Activated naive CD8-positive, alpha-beta T cell treated with anti-CD3 and anti-CD28 coated beads, Interleukin-2, amount 10 ng/mL, durations not matched to agents 7 days and 5 days (primary cell): ENCODE measurements at places on chromosomes 11 and 22.
A peak's percentile ranks its signal among the peaks of the same experiment; 100 is the strongest.

DNA sequence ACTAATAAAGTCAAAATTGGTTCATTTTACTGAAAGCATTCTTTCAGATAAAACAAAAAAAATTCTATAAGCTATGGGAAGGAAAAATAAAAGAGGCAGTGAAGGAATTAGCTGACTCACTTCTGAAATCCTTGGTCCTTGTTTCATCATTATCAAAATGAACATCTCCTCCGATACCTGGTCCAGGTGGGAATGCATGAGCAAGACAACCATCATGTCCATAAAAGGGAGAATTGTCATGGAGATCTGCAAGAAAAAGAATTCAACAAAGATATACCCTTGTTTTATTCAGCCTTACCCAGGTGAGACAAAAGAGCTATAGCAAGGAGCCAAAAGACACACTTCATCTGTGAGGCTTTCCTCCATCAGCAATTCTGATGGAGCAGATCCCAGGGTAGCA, 27.2 kb downstream of the MMP10 start:
- H3K4me3 ChIP-seq: no peak overlapping the region
- H3K27me3 ChIP-seq: peaks cover 21% of the 10 kb centered on the region
- no peaks in the 10 kb centered on the region for H3K4me1 ChIP-seq
- H3K27ac ChIP-seq: no peak overlapping the region
- no peak for DNase-seq
- no peaks in the 10 kb centered on the region for H3K36me3 ChIP-seq

- H3K4me1 ChIP-seq: peaks cover 7% of the 10 kb centered on the region
- no peak overlapping the region for H3K4me3 ChIP-seq
- no peaks in the 10 kb centered on the region for H3K36me3 ChIP-seq
- H3K27me3 ChIP-seq: no peaks in the 10 kb centered on the region
- H3K27ac ChIP-seq: no peak overlapping the region
Measured at GRCh38 chr11:75872887-75873416, 57.9 kb downstream of the UVRAG start.

GRCh38 chr11:19816817-19817216, 104.2 kb downstream of the NAV2 start:
- no peak overlapping the region for H3K4me3 ChIP-seq
- H3K27ac ChIP-seq: no peak overlapping the region
- peaks cover 6% of the 10 kb centered on the region for H3K27me3 ChIP-seq

DNA sequence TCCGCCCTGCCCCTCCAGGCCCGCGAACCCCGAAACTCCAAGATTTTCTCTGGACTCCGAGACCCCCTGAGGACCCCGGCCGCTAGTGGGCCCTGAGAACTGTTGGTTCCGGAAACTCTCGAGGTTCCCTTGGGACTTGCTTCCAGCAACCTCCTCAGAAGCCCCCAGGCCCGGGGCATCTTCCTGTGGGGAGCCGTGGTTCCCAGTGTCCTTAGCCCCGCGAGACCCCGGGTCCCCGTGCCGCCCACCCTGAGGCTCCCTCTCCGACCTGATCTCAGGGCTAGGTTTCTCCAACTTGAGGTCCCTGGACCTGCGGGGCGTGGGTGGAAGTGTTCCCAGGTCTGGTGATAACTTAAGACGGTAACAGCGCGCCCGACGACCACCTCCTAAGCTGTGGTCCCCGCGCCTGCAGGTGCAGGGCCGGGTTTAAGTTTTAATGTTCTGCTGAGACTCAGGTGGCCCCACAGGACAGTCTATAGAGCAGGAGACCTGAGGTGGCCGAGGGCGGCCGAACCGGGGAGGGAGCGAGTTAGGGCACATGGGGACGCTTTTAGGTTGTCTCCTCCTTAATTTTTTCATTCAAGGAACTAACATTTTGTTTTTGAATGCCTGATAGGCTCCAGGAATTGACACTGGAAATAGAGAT, 720 bp downstream of the FAM118A start:
- H3K36me3 ChIP-seq: peaks cover 10% of the 10 kb centered on the region
- H3K27me3 ChIP-seq: no peaks in the 10 kb centered on the region
- peak; percentile 47 for DNase-seq
- peak overlapping the region; percentile 83 for H3K4me3 ChIP-seq

GRCh38 chr22:43998679-43999264, 25.3 kb upstream of the PARVB start:
- H3K4me1 ChIP-seq: peaks cover 12% of the 10 kb centered on the region
- no peak for DNase-seq
- no peak overlapping the region for H3K4me3 ChIP-seq
- no peaks in the 10 kb centered on the region for H3K27me3 ChIP-seq

GRCh38 chr11:7604331-7604955, 68.9 kb downstream of the CYB5R2 start:
- no peak for DNase-seq
- H3K4me3 ChIP-seq: no peak overlapping the region
- no peak overlapping the region for H3K27ac ChIP-seq
- no peaks in the 10 kb centered on the region for H3K36me3 ChIP-seq
- H3K27me3 ChIP-seq: no peaks in the 10 kb centered on the region

GRCh38 chr22:48359613-48359965, 1468.1 kb downstream of the BRD1 start:
- no peak for DNase-seq
- no peak overlapping the region for H3K4me3 ChIP-seq

DNA sequence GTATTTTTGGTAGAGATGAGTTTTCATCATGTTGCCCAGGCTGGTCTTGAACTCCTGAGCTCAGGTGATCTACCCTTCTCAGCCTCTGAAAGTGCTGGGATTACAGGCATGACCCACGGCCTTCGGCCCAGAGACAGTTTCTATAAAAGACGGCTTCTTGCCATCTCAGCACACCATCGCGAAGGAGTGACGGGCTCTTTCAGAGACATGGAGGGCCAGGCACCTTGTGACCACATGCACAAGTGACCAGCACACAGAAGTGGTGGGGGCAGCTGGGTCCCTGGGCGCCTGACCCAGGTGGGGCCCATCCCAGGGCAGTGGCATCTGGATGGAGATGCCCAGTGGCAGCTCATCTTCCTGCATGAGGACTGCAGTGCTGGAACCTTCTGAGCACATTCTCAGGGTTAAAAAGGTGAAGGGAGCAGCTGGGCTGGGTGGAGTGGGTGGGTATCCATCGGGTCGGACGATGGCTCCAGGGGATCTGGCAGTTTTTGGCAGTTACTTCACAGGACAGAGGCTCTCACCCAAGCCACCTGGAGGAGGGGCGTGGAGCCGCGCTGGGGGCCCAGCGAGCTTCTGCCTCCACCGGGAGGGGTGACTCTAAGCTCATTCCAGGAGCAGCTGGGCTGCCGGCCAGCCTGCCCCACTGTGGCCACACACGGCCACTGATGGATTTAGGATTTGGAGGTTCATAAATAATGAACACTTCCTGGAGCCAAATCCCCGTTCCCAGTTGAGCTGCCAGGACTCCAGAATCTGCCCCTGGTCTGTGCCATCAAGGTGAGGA, 373.0 kb downstream of the CTTN start:
- H3K27me3 ChIP-seq: no peaks in the 10 kb centered on the region
- no peak overlapping the region for H3K4me3 ChIP-seq
- H3K4me1 ChIP-seq: no peaks in the 10 kb centered on the region
- no peaks in the 10 kb centered on the region for H3K36me3 ChIP-seq

DNA sequence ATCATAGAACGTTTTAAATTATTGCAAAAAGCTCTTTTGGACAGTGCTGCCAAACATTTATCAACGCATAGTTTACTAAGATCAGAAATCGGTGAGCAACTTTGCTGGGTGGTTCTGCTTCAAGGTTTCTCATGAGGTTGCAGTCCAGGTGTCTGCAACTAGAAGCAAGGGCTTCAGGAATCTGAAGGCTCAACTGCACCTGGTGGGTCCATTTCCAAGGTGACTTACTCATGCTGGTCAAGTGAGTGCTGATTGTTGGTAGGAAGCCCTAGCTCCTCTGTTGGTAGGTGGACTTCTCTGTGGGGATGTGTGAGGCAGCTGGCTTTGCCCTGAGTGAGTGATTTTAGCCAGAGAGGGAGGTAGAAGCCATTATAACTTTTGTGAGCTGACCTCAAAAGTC, 22.5 kb downstream of the ARHGEF12 start:
- H3K4me3 ChIP-seq: no peak overlapping the region
- peaks cover 34% of the 10 kb centered on the region for H3K27me3 ChIP-seq
- H3K27ac ChIP-seq: no peak overlapping the region
- no peak for DNase-seq
- H3K4me1 ChIP-seq: no peaks in the 10 kb centered on the region

- peak overlapping the region; percentile 84 for H3K4me3 ChIP-seq
- H3K4me1 ChIP-seq: peaks cover 24% of the 10 kb centered on the region
- peaks cover 1% of the 10 kb centered on the region for H3K36me3 ChIP-seq
- peak; percentile 58 for DNase-seq
- peak overlapping the region; percentile 77 for H3K27ac ChIP-seq
Measured at GRCh38 chr11:118609380-118610224, 2.2 kb downstream of the PHLDB1 start.

- no peak for DNase-seq
- H3K27ac ChIP-seq: no peak overlapping the region
- H3K36me3 ChIP-seq: no peaks in the 10 kb centered on the region
- peaks cover 7% of the 10 kb centered on the region for H3K4me1 ChIP-seq
Measured at GRCh38 chr11:94757037-94757735, 11.0 kb upstream of the AMOTL1 start.

GRCh38 chr11:131178596-131178995, 191.8 kb upstream of the NTM start:
- DNase-seq: no peak
- no peaks in the 10 kb centered on the region for H3K27me3 ChIP-seq
- no peaks in the 10 kb centered on the region for H3K4me1 ChIP-seq
- no peak overlapping the region for H3K4me3 ChIP-seq
- H3K36me3 ChIP-seq: no peaks in the 10 kb centered on the region
- H3K27ac ChIP-seq: no peak overlapping the region

GRCh38 chr11:26931881-26932280, 62.0 kb upstream of the FIBIN start:
- H3K36me3 ChIP-seq: no peaks in the 10 kb centered on the region
- DNase-seq: no peak
- H3K4me3 ChIP-seq: no peak overlapping the region
- H3K27ac ChIP-seq: no peak overlapping the region
- H3K27me3 ChIP-seq: no peaks in the 10 kb centered on the region
- H3K4me1 ChIP-seq: no peaks in the 10 kb centered on the region

DNA sequence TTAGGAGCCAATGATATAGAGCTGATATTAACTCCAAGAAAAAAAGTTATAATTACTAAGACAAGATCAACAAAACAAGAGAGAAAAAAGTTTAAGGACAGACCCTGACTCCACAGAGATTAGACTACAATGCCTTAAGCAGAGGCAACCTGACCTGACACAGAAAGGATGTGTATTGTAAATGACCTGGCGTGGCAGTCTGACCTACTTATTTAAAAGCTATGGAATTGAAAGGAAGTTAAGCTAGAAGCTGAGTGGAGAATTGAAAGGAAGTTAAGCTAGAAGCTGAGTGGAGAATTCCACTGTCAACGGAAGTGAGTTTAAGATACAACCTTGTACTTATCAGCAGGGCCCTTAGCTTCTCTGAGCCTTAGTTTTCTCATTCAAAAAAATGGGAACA, 885.4 kb downstream of the OPCML start:
- H3K4me3 ChIP-seq: no peak overlapping the region
- DNase-seq: no peak
- H3K27ac ChIP-seq: no peak overlapping the region
- H3K4me1 ChIP-seq: no peaks in the 10 kb centered on the region

- H3K36me3 ChIP-seq: no peaks in the 10 kb centered on the region
- H3K4me1 ChIP-seq: no peaks in the 10 kb centered on the region
- H3K27ac ChIP-seq: no peak overlapping the region
- H3K27me3 ChIP-seq: peaks cover 3% of the 10 kb centered on the region
Measured at GRCh38 chr11:30365793-30366517, 43.1 kb downstream of the ARL14EP start.

- peaks cover 78% of the 10 kb centered on the region for H3K4me1 ChIP-seq
- no peak for DNase-seq
- no peak overlapping the region for H3K4me3 ChIP-seq
- peaks cover 27% of the 10 kb centered on the region for H3K36me3 ChIP-seq
- H3K27me3 ChIP-seq: no peaks in the 10 kb centered on the region
Measured at GRCh38 chr11:118243161-118243560, 9.0 kb downstream of the MPZL3 start.

DNA sequence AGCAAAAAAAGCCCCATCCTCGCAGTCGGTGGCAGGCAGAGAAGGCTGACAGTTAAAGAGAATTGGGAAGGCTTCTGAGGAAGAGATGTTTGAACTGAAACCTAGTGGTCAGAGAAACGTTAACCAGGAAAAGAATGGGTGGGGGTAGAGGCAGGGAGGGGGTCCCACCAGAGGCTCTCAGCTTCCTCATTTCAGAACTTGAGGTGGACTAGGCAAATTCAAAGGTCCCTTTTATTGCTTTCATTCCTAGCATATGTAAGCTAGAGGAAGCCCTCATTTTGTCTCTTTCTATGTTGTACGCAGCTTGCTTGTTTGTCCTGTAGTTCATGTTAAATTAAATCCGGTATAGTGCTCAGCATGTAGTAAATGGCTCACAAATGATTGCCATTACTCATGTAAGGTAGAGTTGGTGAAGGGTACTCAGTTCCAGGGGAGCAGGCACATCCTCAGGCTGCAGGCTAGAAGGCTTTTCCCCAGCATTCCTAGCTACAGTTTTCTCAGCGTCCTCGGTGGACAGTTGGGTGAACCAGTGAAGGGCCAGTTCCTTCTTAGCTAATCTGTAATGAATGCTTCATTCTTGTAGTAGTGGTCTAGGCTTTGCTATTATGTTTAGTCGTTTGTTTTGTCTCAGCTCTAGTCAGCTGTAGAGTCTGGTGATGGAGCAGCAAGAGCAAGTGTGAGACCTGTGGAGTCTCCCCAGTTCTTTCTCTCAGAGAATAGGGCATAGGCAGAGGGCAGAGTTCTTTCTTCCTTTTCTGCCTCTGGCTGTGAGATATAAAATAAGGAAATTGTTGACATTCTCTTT, 58.6 kb downstream of the UVRAG start:
- no peak for DNase-seq
- H3K4me3 ChIP-seq: no peak overlapping the region
- no peak overlapping the region for H3K27ac ChIP-seq

DNA sequence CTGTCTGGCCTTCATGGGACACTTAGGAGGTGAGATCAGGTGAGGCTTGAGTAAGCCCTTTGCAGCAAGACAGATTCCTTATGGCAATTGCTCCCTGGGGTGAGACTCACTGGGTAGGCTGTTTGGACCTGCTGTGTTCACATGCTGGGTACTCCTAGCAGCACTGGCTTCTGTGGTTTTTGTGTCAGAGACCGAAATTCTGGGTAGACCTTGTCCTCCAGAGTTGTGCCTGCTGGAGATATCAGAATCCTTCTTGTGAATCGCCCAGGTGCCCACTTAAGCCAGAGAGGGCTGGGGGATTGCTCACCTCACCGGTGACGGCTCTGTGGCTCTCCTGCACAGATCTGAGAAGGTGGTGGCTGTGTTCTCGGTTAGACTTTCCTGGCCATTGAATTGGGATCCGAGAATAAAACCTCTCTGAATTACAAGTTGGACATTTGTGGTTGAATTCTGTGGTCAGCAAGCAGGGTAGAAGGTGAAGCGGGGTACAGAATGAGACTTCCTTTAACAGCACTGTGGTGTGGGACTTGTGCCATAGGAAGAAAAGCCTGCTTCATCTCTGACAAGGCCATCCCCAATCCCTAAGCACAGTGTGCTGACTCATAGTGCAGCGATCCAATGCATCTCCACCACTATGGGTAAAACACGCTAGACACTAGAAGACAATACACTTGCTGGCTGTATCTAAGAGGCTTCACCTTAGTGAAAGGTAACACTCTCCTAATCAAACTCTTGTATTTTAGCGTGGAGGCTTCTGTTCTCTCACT, 52.5 kb upstream of the TTC12 start:
- H3K4me1 ChIP-seq: peaks cover 2% of the 10 kb centered on the region
- H3K36me3 ChIP-seq: no peaks in the 10 kb centered on the region
- no peak overlapping the region for H3K4me3 ChIP-seq
- no peak for DNase-seq
- no peak overlapping the region for H3K27ac ChIP-seq
- H3K27me3 ChIP-seq: peaks cover 4% of the 10 kb centered on the region
